Stimulated activated naive CD4-positive, alpha-beta T cell treated with Interleukin-2 at 50 U/mL for 16 hours (primary cell): ENCODE measurements at places on chromosomes 3 and 15.

- DNase-seq = peak; percentile 87
These were observed 55.6 kb downstream of the SMAD3 start for GRCh38 chr15:67120839-67121643.

DNA sequence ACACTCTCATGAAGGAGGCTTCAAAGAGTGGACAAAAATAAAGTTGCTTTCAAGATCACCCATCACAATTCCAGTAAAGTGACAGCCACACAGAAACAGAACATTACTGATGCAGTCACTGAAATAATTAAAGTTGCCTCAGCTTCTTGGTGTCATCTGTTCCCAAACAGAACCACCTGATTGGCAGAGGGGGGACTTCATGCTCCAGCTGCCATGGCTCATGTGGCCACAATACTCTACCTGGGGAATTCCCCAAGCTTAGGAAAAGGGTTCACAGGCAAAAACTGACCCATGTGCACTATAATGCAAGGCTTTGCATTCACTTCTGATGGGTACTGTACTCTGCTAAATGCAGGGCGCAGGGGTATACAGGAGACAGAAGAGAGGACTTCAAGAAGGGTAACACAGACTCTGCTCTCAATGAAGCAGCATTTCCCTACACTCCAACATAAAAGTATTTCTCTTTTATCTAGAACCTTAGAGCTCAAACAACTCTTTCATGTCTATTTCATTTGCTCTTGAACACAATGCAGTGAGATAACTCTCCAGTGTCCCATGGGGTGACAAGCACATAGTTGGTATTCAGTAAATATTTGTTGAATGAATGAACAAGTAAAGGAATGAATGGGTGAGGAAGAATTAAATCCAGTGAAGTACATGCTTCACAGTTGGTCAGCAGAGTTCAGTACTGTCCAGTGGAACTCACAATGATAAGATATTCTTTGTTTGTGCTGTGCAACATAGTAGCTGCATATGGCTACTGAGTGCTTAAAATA is 8.6 kb upstream of the CTNNB1 start:
- no peak for DNase-seq

DNA sequence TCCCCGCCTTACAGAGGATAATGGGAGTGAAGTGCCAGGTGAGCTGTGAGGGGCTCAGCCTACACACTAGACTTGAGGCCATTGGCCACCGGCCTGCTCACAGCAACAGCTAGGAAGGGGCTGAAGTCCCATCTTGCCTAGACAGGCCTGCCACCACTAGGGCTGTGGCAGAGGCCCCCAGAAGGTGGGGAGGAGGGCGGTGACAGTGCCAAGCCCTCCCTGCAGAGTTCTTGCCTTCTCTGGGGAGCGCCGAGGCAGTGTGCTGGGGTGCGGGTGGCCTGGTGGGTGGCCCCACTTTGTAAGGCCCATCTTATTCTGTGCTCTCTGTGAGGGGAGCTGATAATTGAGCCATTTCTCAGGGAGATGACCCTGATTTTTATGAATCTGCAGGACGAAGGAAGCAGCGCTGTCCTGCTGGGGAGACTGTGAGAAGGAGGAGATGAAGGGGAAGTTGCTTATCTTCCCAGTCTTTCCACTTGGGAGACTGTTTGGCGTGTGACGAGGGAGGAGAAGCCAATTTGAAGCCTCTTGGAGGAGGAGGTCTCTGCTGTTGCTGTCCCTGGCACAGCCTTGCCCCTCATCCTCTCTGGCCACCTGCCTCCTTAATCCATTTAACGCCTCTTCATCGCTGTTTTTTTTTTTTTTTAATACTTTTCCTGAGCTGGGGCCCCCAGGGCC is 104.3 kb downstream of the LINGO1 start:
- DNase-seq = no peak

DNA sequence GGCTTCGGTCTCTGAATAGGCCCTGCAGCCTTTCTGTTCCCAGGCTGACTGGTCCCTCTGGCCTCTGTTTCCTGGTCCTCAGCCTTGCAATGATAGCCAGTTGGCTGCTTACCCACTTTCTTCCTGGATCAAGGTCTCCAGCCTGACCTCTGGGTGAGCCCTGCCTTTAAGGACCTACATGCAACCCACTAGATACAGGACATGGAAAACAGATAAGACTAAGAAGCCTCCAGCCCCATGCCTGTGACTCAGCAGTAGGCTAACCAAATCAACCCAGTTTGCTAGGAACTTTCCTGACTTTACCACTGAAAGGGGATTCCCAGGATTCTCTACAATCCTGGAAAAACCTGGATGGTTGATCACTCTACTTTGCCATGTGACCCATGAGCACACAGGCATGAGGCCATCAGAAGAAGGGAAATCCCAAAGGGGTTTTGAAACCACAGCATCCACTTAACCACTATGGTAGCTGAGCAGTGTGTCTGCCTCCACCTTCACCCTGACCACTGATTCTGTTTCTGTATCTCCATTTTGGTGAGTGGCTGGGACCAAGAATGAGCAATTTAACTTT is 188.1 kb downstream of the CHST2 start:
- DNase-seq = no peak

DNA sequence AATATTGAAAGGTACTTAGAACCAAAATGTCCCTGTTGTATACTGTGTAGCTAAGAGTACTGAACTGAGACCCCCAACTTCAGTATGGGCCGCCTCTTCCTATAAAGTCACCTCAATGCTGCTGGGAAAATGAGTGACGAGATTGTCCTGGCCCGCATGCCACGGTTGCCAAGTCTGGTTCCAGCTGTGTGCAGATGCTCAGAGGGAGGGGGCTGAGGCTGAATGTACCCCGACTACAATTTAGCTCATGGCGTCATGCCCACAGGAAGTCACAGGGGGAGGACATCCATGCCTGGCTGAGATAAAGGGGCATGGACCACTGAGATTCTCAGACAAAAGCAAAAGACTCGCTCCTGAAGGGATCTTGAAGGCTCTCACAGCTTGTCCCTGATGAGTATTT is 271.1 kb downstream of the NTRK3 start:
- DNase-seq = no peak

DNA sequence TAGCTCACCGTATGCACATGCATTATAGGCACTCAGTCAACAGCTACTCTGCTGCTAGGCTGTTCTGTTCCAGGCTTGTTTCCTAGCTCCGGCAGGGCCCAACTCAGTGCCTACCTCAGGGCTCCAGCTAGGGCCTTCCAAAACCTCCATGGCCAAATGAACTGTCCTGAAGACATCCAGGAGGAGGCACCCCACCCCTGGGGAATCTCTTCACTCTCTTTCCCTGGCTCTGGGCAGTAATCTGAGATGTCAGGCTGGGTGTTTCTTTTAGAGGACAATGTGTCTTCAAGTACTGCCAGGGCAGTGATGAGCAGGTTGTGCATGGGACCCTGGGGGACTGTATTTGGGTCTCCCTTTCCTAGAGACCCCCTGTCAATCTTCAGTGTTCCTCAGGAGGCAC is 38.3 kb upstream of the TPM1 start:
- DNase-seq = no peak

DNA sequence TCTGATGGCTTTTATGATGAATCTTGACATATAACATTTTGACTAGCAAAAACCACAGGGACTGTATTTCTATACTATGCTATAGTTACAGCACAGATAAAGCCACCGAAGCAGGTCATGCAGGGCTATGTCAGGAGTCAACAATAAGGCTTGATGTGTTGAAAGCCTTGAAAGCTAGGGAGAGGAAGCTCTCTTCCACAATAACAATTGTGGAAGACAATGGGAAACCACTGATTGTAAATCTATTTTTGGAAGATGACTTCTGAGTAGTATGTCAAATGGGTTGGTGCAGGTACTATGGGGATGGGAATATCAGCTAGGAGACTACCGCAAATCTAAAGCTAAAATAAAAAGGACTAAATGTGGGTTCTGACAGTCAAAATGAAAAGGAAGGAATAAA is 4.0 kb upstream of the AQR start:
- DNase-seq = no peak

- no peak for DNase-seq
These were observed 121.7 kb upstream of the PRR20G start for GRCh38 chr3:127409421-127410136.

DNA sequence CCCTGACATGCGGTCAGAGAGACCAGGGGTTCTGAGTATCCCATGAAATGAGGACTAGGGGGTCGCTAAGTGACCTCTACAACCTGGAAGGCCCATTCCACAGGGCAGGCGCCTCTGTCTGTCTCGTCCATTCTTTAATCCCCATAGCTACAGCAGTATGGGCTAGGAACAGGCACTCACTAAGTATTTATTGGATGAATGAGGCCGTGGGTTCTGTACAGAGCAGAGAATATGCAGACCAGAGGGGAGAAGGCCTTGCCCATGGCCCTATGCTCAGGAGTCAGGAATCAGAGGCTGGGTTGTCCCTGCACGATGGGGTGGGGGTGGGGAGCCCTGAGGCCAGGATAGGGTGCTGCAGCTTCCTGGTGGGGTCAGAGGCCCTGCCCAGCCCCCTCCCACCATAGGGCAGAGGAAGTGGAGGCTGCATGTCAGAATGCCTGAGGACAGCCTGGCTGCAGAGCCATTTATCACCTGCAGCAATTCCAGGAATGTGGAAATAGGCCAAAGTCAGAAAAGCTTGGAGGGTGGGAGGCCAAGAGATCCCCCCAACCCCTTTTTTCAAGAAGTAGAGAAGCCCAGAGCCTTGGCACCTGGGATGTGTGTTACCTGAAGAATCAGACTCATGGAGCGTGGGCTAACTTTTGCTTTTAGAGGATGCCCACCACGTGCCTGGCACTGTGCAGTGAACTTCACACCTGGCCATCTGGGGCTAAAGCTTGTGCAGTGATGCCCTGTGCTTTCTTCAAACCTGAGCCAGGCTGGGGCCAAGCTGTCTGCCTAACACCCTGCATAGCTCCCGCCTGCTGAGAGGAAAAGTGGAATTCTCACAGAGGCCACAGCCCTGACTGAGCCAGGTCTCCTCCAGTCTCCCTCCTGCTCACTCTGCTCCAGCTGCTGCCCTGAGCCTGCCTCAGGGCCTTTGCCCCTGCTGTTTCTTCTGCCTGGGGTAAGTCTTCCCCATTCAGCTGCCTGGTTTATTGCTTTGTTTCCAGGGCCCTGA is 109.4 kb downstream of the WNT7A start:
- DNase-seq = no peak

- no peak for DNase-seq
These were observed 565.7 kb downstream of the PYDC2 start for GRCh38 chr3:192026661-192027060.

DNA sequence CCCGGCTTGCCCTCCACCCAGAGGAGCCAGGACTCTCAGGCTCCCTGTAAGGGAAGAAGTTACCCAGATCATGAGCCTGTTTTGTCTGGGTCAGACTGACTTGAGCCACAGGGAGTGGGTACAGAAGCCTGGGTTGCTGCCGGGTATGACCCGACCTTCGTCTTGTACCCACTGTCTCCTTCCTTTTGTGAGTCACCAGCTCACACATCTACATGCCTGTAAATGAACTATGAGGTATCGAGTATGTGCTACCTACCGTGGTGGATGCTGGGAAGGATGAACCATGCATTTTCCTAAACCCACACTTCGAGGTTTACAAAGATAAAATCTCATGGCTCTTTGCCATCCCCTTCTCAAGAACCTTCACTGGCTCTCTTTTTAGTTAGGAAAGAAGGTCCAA is 56.9 kb downstream of the CACNA1D start:
- DNase-seq = no peak

DNA sequence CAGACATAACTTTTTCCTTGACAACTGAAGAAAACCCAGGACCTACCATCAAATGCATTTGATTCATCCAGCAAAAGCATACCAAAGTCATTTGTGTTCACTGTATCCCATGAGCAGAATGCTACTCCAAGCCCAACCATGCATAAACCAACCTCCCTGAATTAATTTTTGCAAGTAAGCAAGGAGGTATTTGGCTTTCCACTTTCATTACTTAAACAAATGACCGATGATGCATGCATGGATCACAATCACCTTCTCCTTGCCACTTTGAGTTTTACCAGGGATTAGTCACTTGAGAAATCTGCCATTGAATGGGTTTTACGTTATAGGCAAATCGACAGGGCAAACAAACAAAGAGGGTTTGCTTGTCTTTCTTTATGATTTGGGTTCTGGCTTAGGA is 214.8 kb downstream of the FMN1 start:
- DNase-seq = no peak

DNA sequence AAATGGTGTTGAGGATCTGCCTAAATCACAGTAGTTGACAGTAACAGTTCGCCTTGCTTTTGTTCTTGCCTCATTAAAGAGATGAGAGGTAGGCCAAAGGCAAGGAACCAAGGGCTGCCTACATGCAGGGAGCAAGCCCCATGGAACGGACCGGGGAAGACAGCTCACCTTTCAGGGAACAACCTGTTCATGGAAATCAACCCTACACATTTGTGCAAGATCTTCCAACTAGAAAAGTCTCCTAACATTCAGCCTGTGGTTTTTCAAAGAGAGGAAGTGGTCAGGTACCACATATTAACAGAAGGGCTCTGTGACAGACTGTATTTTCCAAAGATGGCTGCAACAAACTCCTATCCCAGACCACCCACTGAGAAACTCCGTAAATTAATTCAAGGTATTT is 1031.8 kb upstream of the NR2F2 start:
- DNase-seq = no peak

DNA sequence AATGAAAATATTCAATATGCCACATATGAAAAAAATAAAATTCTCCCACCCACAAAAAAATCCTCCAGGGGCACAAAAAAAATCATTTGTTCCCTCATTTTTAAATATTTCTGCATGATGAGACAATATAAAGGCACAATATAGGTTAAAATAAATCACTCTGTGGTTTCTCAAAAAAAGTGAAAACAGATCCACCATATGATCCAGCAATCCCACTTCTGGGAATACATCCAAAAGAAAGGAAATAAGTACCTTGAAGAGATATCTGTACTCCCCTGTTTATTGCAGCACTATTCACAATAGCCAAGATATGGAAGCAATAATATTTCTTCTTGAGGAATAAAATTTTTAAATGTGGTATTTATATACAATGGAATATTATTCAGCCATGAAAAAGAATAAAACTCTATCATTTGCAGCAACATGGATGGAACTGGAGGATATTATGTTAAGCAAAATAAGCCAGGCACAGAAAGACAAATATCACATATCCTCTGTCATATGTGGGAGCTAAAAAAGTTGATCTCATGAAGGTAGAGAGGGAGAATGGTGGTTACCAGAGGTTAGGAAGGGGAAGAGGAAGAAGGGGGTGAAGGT is 1.5 kb downstream of the ATP8B4 start:
- no peak for DNase-seq

- no peak for DNase-seq
These were observed 9.7 kb downstream of the ZXDC start for GRCh38 chr3:126465928-126466544.
